HFFc6 (cell line): ENCODE measurements at places on chromosomes 7 and 10. TPM values are rescaled to one million over a fixed set of nuclear protein-coding genes. Genes with fewer than 3 reads are reported as not detected.

AGAP4 gene
- total RNA-seq, result 4.4 to 6.1 TPM (median 4.4 TPM) in 3 replicates

DNA sequence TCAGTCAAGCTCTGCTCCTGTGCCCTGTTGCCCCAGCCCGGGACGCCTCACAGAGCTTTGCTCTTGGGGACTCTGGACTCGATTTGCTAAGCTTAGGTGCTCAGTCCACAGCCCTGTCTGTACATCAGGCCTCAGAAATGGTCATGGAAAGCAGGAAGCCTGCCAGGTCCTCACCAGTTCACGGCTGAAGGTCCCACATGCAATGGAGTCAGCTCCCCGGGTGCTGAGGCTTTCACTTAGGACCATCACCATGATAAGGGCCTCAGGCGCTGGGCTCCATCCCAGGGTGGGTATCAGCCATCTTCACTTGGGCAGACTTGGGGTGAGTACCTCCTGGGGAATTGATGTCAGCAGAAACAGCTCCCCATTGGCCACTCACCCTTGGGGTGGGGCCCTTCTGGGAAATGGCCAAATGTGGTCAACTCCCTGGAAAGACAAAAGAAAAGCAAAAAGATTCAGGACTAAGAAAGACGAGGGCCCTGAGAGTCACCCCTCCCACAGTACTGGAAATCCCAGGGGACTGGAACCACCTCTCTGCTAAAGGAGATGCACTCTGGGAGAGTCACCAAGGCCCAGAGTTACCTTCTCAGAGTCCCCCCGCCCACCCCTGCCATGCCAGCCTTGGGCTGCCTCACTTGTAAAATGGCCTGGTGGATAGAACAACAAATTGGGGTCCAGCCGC, 37.6 kb downstream of the FAM53B start:
- DNase-seq, result no peak

HTR5A gene
- not detected in 2 replicates for total RNA-seq

SNX10 gene
- total RNA-seq, result not detected in 2 replicates

- DNase-seq, result no peak
Observed at GRCh38 chr10:5960070-5960972, 17.0 kb downstream of the IL15RA start.

RAMP3 gene
- total RNA-seq, result not detected in 3 replicates

FUOM gene
- 0.35 to 8.9 TPM (median 1.0 TPM) in 3 replicates for total RNA-seq

OR2A12 gene
- total RNA-seq, result not detected in 2 replicates

ZNF398 gene
- total RNA-seq, result 10.4 to 12.1 TPM (median 11.5 TPM) in 3 replicates

GRCh38 chr10:124419635-124420034, 912 bp upstream of the OAT start:
- DNase-seq, result no peak

RARRES2 gene
- not detected in 3 replicates for total RNA-seq

CRHR2 gene
- not detected in 2 replicates for total RNA-seq

DNA sequence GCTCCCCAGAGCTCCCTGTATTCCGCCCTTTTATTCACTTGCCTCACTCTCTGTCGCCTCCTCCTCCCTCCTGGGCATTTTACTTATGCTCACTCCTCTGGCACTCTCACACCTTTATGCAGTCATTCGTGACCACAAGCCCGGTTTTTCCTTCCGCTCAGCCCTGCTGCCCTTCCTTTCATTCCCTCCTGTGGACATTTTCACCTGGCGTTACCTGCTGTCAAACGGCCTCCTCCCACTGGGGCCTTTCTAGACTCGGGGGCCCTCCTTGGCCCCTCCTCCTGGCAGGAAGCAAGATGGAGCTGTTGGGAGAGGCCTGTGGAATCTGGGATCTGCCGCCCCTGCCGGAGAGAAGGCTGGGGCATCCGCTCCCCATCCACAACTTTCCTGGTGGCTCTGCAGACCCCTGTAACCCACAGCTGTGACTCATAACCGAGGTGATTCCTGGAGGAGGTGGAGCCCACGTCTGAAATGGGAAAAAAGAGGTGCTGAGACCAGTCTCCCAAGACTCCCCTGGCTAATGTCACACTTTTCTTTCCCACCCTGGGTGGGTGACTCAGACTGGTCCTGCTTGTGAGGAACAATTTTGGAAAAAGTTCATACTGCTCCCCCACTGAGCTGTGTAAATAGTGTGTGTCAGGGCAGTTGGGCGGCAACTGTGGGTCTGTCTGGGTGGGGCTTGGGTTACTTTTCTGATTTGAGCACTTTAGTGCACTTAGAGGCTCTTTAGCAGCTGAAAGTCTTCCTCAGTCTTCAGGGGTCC, 1.2 kb downstream of the VCL start:
- peak; percentile 82 for DNase-seq

DNA sequence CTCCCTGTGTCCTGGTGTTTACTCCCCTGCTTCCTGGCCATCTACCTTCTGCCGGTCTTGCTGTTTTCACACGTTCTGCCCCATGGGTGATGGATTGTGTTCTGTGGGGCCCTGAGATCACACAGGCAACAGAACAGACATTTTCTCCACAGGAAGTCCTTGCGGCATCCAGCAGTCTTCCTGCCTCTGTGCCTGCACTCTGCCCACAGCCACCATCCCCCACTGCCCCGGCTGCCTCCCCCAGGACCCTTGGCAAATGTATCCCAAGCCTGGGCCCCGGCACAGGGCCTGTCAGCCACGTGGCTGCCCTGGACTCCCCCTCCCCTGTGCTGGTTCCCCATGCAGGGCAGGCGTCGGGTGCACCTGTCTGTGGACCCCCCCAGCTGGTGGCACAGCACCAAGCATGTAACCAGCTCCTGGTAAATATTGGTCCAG, 184.2 kb downstream of the WDR37 start:
- no peak for DNase-seq

PNLIP gene
- not detected in 3 replicates for total RNA-seq

ZPBP gene
- not detected in 3 replicates for total RNA-seq

- DNase-seq, result no peak
Observed at GRCh38 chr7:149791-150636, 42.4 kb upstream of the FAM20C start.

DNA sequence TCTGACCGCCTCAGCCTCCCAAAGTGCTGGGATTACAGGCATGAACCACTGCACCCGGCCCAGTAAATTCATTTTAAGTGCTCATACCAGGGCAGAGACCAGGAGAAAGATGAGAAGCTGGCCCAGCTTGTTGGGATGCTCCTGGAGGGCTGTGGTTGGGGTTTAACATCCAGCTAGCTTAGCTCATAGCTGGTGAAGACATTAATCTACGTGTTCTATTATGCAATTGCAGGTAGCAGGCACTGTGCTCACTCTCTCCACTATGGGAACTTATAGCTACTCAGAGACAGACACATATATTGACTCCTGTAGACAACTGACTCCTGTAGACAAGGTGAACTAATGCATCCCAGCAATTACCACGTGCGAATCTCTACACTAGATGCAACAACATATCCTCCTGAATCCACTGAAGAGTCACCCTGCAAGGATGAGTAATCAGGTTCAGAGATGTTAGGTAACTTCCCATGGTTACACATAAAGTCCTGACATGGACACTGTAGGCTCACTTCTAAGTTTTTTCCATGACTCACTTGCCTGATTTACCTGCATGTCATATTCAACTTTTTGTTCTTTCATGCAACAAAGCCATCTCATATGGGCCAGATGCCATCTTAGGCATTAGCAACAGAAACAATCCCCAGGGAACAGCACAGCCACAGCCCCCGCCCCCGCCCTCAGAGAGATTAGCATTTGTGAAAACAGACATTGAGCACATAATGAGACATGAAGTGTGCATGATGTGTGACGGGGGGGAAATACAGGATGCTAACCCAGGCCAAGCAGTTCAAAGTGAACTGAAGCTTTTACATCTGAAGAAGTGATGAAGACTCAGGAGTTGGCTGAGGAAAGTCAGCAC, 37.2 kb downstream of the ERLIN1 start:
- DNase-seq, result peak; percentile 57

VSIR gene
- total RNA-seq, result 23.9 to 32.0 TPM (median 29.5 TPM) in 3 replicates

- DNase-seq, result peak; percentile 57
Observed at GRCh38 chr7:73828107-73828803, 2.5 kb upstream of the CLDN4 start.

DNA sequence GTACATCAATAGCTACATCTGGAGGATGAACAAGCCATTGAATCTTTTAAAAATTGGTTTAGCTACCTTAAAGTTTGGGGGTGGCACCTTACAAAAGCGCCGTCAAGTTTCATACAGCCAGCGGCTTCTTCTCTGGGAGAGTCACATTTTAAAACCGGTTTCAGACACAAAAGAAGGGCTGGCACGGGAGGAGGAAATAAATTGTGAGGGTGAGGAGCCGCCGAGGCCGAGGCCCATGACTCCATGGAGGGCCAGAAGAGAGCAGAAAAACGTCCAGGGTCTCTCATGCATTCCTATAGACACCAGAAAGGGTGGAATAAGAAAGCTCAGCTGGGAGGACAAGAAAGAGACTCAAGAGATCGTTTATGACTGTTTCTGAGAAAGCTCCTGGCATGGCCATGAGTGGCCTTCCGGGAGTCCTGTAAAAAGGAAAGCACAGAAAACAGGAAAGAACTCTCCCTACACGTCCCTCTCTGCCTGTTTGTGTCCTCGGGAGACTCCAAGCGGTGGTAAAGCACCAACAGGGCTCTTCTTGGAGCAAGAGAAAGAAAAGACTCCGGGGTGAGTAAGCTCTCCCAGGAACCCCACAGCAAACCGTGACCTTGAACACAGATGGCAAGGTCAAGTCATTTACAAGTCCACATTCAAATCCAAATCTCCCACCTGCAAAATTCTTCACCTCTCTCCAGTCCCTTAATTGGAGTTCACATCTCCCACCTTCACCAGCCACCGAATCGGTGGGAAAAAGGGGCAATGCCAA, 1.8 kb downstream of the FRAT2 start:
- peak; percentile 85 for DNase-seq

EXOC6 gene
- 4.8 to 6.4 TPM (median 4.8 TPM) in 3 replicates for total RNA-seq

DNA sequence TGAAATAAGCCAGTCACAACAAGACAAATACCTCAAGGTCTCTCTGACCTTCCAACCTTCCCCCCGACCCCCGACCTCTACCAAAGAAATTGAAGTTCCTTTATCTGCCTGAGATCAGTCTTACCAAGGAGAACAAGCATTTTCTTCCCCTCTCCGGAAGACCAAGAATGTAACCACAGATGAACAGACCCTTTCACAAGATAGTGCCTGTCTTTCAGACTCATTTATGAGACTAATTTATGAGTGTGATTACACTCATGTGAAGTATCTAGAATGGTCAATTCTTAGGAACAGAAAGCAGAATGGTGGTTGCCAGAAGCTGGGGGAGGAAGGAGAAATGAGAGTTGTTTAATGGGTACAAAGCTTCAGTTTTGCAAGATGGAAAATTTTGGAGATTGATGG, 108.9 kb upstream of the MKLN1 start:
- no peak for DNase-seq

DNA sequence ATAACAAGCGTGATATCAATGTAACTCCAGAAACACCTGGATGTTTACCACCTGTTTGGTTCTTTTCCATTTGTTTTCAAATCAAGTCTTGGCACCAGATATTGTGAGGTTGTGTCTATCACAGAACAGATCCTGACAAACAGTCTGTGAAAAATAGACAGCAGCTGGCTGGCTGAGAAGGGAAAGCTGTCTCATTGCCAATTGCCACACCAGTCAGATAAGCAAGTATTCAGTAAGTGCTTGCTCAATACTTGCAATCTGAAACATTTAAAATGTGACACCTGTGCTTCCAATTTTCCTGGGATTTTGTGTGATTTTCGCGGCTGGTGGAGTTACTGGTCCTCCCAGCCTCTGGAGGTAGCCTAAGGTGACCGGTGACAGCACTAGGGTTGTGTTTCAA, 147.9 kb upstream of the MYO3A start:
- DNase-seq, result no peak

- peak; percentile 2 for DNase-seq
Observed at GRCh38 chr7:126574276-126575250, 678.2 kb downstream of the GRM8 start.

- peak; percentile 34 for DNase-seq
Observed at GRCh38 chr10:6348096-6348874, 145.6 kb downstream of the PFKFB3 start.

- DNase-seq, result no peak
Observed at GRCh38 chr7:125032943-125033342, 103.3 kb upstream of the POT1 start.

- DNase-seq, result peak; percentile 6
Observed at GRCh38 chr7:155190688-155191087, 107.0 kb upstream of the INSIG1 start.

DNA sequence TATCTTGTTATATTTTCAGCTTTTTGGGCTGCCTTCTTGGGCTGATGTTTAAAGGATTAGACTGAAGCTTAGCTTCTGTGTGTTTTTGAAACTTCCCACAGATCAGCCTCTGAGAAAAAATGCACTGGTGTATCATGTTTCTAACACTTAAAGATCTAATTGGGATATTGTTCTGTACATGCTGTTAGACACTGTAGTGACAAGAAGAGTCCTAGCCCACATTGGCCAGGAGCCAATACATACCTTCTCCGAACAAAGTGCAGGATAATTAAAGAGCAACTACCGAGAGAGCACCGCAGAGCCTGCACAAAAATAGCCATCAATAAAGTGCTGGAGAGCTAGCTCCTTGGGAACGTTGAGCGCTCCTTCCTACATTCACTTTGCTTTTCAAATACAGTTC, 289.4 kb upstream of the SP8 start:
- no peak for DNase-seq

DNA sequence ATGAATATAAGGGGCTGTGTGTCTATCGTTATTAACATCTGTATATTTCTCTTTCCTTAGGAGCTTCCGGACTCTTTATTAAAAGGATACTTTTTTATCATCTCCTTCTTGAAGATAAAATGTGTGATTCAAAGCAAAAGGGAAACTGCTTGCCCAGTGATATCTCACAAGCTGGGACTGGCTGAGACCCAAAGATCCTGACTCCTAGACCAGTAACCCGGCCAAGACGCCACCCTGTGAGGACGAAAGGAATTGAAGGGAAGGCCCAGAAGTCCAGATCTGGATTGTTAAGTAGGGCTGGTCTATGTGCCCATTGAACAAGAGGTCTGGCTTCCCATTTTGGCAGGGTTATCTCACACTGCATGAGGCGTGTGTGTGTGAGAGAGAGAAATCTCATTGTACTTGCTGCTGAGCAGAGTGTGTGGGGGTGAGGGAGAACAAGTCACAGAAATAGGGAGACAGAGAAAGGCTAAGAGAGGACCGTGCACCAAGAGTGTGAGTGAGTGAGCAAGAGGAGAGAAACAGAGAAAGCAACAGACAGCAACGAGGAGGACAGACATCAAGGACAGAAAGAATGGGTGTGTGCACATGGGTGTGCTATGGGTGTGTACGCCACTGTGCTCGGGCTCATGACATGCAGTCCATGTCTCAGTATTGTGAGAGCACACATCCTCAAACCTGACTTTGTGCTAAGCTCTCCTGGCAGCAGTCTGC, 75.4 kb downstream of the PLXNA4 start:
- DNase-seq, result no peak

DNA sequence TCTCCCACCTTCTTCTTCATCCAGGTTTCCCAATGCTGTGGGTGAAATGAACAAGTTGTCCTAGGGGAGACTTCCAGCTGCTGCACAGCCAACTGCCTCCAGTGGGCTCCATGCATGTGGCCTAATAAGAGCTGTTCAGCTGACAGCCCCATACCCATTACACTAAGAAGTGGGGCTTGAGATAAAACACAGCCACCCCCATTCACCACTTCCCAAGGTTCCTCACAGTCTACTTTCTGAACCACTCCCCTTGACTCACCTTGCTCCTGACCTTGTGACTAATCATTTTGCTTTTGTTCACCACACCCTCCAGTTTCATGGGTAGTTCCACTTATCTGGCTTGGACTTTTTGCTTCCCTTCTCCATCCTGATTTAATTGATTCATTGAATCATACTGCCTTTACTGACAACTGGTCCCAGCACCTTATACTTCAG, 119.3 kb downstream of the CABCOCO1 start:
- DNase-seq, result no peak

TEX36 gene
- total RNA-seq, result not detected in 3 replicates

GRCh38 chr10:124651402-124651891, 92.7 kb downstream of the FAM53B start:
- no peak for DNase-seq
